Cerebellum (tissue), 4 donors: ENCODE measurements at places on chromosomes 11 and 22. TPM values are rescaled to one million over a fixed set of nuclear protein-coding genes. Genes with fewer than 3 reads are reported as not detected.

POU2AF2 gene
- not detected for total RNA-seq

OR51B4 gene
- 0.36 TPM for total RNA-seq

FBXO3 gene
- total RNA-seq, result 52.0 TPM

C22orf31 gene
- total RNA-seq, result not detected
